ENCODE measurements at places on chromosomes 4 and X.

DNA sequence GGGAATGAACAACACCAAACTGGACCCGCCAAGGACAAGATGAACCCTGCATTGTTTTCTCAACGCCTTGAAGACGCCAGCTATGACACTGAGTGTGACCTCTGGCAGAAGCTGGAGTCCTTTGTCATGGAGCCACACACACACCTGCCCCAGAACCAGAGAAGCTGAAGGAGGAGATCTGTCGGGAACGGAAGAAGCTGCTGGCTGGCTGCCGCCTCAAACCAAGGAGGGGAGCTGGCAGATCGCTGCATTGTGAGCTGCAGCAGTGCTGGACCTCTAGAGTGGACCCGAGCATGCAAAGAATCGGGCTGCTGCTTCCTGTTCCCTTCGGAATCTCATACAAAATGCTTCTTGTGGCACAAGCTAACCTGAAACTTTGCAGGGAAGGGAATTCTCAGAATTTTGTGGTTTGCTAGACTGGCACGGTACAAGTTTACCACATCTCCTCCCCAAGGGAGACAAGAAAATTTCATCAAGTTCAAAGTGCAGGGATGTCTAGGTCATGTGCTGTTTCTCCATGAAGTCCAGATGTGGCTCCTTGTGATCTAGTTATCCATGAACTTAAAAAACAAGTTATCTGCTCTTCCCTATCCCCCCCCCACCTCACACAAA lies 23.4 kb upstream of the GLRB start:
- no peak for DNase-seq

- DNase-seq, result no peak
Observed at GRCh38 chrX:43500246-43500645, 155.9 kb upstream of the MAOA start.

DNA sequence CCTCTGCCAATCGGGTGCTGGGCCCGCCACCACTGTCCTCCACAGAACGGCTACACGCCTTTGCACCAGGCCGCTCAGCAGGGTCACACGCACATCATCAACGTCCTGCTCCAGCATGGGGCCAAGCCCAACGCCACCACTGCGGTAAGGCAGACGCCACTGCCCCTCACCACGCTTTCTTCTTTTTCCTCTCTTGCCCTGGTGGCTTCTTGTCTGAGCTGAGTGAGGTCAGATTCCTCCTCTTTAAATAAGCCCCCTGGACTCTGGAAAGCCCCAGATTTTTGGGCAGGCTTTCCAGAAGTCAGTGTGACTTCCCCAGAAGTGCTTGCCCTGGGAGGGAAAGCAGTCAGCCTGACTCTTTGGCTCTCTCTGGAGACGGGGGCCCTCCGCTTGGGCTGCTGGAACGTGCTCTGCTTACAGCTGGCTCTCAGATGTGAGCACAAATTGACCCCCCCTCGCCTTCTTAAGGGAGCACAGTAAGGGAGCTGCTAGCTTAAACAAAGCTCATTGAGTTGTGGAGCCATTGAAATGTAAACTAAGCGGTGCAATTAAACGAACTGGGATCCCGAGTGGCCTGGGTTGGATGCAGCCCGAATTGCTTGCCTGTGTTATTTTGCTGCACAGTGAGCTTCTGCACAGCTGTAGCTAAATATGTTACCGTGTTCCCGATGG lies 243.1 kb downstream of the ANK2 start:
- DNase-seq, result no peak

DNA sequence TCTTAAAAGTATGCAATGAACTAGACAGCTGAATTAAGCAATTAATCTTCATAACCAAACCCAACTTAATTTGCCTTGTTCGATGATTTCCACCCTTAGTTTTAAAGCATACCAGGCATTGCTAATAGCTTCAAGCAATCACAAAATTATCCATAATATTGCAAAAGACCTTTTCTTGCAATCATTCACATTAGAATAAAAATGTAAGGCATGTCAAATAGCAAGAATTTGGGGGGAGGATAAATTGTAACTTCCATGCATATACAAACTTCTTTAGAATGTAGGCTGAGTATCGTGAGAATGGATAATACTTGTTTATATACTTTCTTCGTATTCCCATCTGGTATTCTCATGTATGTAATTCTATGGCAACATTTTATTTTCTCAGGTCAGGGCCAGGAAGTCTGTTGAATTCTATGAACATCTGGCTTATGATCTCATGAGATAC lies 28.7 kb upstream of the BMP2K start:
- DNase-seq, result no peak

- DNase-seq, result no peak
Observed at GRCh38 chr4:138843616-138844015, 172.0 kb upstream of the NOCT start.

DNA sequence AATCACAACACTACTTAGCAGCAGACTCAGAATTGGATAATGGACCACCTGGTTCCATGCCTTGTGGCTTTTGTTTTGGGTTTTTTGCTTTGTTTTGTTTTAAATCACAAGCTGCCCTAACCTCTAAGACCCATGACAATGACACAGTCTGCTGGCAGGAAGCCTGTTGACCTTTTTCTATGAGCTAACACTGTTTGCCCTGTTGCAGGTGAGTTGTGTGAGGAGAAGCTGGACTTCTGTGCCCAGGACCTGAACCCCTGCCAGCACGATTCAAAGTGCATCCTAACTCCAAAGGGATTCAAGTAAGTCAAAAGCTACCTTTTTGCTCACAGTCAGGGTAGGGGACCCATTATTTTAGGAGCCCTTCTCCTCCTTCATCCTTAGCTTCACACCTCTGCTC lies 110.8 kb upstream of the PACRGL start:
- no peak for DNase-seq

- no peak for DNase-seq
Observed at GRCh38 chr4:39706334-39706733, 8.4 kb downstream of the UBE2K start.

DNA sequence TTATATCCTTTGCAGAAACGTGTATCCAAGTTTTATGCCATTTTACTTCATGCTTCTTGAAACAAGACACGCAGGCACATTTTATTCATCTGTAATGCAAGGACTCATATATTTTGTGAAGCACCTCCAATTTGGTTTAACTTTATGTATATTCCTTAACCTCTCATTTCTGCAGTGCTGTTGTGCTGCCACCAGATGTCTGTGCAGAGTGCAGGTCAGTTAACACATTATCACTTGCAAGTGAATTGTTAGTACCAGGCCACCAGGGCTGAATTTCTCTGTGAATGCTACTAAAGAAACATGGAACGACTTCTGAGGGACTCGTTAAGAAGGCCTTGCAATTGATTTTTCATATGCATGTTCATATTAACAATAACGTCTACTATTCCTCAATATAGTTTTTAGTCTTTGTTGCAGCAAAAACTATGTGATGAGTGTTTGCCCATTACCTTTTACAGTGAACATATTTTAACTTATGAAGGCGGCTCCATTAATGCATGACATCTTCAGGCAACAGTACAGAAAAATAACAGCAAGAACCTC lies 770.3 kb downstream of the NLGN4X start:
- DNase-seq, result peak; percentile 0

GRCh38 chrX:100911731-100912130 lies 17.0 kb downstream of the XKRX start:
- DNase-seq, result no peak

GRCh38 chr4:182277377-182277776 lies 34.2 kb downstream of the TENM3 start:
- DNase-seq, result no peak

DNA sequence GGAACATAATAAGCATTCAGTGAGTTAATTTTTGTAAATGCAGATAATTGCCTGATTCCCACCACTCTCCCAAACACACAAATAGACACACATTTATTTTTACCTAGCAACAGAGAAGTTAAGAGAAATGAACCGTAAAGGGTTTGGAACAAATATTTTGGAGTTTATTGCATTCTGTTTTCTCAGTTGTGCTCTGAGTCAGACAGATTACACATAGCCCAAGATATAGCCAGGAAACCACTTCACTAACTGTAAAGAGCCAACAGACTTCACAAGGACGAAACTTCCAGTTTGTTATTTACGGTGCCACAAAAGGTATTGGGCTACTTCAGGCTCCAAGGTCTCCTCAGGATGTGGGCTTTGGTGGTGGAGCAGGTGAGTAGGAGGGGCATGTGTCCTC lies 217.0 kb downstream of the BMPR1B start:
- DNase-seq, result no peak

DNA sequence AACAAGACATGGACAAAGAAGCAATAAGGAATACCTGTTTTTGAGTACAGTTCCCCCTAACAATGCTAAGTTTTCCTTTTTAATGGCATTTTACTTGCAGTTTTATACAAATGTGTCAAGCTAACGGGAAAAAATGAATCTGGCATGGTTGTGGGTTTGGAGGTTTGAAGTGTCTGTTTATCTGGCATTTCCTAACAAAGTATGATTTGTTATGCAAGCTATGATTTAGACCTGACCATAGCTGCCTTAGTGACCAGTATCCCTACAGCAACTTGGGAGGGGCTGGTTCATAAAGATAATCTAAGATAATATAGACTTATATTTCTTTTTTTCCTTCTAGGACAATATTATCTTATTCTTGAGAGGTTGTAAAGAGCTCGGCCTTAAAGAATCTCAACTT lies 60.6 kb downstream of the LIMCH1 start:
- no peak for DNase-seq

DNA sequence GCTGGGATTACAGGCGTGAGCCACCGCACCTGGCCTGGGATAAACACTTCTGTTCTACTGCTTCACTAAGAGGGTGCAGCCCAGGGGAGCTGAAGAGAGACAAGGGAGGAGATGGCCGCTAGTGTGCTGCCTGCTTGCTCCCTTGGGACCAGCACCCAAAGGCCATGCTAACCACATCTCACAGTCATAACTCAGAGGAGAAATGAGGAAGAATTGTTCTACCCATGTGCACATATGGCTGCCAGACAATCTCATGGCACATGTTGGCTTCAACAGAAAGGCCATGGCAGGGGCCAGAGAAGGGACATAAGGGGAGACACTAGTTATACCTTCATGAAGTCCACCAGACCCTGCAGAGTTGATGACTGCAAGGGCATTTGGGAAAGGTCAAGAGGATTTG lies 22.4 kb downstream of the CLDN22 start:
- no peak for DNase-seq

- DNase-seq, result no peak
Observed at GRCh38 chrX:73127700-73128241, 48.5 kb upstream of the PABPC1L2A start.

DNA sequence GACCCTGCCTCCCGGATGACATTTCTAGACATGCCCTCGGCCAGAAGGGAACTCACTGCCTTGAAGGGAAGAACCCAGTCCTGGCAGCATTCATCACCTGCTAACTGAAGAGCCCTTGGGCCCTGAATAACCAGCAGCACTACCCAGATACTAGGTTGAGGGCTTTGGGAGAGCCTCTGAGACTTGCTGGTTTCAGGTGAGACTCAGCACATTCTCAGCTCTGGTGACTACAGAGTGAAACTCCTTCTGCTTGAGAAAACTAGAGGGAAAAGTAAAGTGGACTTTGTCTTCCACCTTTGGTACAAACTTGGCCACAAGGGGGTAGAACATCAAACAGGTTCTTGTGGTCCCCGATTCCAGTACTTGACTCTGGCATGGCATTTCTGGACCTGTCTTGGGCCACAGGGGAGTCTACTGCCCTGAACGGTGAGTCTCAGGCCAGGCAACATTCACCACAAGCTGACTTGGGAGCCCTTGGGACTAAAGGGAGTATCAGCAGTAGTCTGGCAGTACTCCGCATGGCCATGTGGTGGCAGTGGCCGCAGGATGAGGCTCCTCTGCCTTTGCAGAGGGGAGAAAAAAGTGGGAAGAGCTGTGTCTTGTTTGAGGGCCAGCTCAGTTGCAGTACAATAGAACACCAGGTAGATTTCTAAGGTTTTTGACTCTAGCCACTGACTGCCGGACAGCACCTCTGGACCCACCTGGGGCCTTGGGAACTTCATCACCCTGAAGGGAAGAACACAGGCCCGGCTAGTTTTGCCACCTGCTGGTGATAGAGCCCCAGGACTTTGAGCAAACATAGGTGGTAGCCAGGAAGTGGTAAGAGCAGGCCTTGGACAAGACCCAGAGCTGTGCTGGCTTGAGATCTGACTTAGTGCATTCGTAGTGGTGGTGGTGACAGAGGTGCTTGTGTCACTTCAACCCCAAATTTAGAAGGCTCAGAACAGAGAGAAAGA lies 414.8 kb downstream of the OPHN1 start:
- DNase-seq, result peak; percentile 16

- DNase-seq, result no peak
Observed at GRCh38 chrX:39709812-39710211, 387.9 kb downstream of the BCOR start.

DNA sequence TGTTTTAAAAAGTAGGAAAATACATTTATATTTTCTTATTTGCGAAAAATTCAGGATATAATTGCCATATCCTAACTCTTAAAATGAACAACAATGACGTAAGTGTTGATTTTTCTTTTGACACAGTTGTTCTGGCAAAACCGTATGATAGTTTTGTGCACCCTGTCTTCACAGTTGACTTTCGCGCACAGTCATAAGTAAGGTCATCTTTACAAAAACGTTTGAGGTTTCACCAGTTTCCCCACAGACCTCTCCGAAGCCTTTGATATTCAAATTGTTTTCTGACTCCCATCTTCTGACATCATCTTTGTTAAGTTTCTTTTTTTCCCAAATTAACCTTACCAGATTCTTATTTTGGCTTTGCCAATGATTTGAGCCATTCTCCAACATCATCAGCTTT lies 48.1 kb upstream of the ATXN3L start:
- no peak for DNase-seq

- no peak for DNase-seq
Observed at GRCh38 chr4:2386717-2387116, 31.7 kb downstream of the ZFYVE28 start.

DNA sequence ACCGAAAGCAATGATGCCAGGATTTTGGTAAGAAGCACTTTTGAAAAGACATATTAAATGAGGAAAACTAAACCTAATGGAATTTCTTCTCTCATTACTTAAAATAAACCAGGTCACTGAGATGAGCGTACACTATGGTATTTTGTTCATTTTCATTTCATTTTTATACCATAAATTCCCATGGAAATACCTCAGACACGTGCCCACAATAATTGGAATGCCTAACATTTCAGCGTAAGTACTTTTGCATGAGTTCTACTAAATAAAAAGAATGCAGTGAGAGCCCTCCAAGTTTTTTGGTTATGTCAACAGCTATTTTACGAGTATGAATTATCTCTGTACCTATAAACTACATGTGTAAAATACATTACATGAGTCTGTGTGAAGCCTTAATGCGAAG lies 3.2 kb downstream of the CAMK2D start:
- DNase-seq, result no peak

DNA sequence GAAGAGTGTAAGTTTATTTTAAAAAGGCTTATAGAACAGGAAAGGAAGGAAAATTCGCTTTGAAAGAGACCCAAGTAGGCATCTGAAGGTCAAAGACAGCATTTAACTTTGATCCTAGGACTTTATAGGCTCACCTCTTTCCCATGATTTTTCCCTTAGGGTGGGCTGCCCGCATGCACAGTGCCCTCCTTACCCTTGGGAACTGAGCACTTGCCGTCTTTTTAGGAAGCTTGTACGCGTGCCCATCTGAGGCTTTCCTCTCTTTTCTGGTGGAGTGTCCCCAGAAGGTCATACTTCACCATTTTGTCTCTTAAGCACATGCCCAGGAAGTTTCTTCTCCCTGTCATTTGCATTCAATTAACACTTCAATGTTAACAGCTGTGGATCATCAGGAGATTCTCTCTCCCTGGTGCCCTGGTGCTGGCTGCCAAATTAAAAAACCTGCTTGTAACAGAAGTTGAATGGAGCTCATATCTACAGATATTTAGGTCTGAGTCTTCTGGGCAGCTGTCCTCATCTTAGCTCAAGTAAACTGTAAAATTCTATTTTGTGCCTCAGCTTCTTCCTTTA lies 38.4 kb upstream of the IL9R start:
- DNase-seq, result no peak
